ENCODE measurements at places on chromosomes 5 and 9.
A peak's percentile ranks its signal among the peaks of the same experiment; 100 is the strongest.

DNA sequence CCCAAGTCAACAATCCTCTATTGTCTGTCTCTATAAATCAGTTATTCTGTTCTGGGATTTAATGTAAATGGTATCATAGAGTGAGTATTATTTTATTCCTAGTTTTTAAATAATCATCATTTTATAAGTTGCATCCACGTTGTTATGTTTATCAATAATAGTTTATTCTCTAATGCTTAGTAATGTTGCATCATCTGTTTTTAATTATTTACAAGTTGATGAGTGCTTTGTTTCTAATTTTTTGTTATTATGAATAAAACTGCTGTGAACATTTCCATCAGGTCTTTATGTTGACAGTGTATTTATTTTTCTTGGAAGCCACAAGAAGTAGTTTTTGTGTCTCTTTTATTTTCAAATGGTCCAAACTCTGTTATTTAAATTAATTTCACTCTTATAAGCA is 1201.2 kb upstream of the CDH6 start:
- DNase-seq = no peak

GRCh38 chr5:172568308-172568910 is 72.7 kb upstream of the NEURL1B start:
- DNase-seq = no peak

- DNase-seq = no peak
These were observed 3.2 kb downstream of the OR1J1 start for GRCh38 chr9:122474561-122474960.

GRCh38 chr5:175897285-175897684 is 25.9 kb downstream of the CPLX2 start:
- DNase-seq = no peak

- peak; percentile 85 for DNase-seq
These were observed 74.1 kb upstream of the SAP30L start for GRCh38 chr5:154371687-154372086.

DNA sequence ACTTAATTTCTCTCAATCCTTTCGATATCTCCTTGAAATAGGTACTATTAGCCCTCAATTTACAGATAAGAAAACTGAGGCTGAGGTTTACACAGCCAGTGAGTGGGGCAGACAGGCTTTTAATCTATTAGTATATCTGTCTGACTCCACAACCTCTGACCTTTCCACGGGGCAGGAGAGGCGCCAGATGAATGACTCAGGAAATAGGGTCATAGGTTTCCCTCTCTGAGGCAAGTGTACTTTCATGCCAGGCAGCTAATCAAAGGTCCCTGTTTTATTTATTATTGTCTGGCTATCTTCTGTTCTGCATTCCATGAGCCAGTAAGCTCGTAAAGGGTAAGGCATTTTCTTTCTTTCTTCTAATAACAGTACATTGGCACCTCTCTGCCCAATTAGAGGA is 79.6 kb upstream of the KLF4 start:
- no peak for DNase-seq

- DNase-seq = peak; percentile 62
These were observed 671.0 kb downstream of the DMRTA1 start for GRCh38 chr9:23117616-23118015.

- no peak for DNase-seq
These were observed 60.4 kb downstream of the BNC2 start for GRCh38 chr9:16809912-16810610.

GRCh38 chr5:112958093-112959088 is 18.2 kb upstream of the DCP2 start:
- peak; percentile 89 for DNase-seq

DNA sequence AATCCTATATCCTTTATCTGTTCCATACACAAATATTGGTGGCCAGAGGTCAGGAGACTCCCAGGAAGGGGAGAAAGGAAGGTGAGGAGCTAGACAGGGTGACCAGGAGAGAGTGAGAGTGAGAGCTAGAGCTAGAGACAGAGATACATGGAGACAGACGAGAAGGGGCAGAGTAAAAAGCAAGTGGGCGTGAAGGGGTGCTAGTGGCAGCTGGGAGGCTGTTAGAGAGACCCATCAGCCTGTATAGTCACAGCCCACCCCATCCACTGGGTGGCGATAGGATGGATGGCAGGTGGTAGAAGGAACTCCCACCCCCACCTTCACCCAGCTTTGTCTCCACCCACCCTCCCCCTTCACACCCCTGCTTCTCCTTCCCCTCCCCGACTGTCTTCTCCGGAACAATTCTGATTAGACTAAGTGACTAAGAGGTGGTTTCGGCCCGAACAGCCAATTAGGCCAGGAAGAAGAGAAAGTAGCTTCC is 32.8 kb downstream of the PCDH1 start:
- no peak for DNase-seq

GRCh38 chr9:87499424-87500017 is 1.9 kb downstream of the DAPK1 start:
- no peak for DNase-seq

GRCh38 chr5:122699201-122699600 is 75.7 kb upstream of the SNX2 start:
- DNase-seq = peak; percentile 65

- DNase-seq = no peak
These were observed 490.2 kb upstream of the NUDT12 start for GRCh38 chr5:104052558-104053352.

DNA sequence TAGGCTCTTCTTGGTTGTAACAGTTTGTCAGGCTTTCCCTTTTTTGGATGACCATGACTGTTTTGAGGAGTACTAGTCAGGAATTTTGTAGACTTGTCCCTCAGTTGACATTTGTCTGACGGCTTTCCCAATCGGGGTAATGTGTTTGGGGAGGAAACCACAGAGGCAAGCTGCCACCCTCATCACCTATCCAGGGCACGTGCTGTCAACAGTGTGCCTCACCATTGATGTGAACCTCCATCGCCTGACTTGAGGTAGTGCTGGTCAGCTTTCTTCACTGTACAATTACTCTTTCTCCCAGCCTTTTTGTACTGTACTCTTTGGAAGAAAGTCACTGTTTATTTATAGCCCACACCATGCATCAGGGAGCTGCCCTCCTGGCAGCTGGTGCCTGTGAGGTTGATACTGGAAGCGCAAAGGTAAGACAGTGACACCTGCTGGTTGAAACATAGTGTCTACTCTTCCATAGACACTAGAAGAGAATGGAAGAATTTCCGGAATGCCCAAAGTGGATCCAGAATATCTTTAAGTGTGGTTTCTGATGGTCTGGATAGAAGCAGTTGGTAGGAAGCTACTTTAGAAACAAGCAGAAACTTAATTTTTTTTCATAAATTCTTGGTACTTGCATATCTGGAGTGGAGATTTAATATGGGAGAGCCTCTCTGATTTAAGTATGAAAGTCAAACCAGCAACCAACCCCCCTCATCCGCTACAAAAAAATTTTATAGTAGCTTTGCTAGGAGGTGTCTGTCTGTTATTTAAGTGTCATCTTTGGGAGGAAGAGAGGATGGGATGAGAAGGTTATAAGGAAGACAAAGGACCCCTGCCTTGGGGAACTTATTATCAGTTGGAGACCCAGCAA is 69.3 kb downstream of the SNX30 start:
- DNase-seq = peak; percentile 42

DNA sequence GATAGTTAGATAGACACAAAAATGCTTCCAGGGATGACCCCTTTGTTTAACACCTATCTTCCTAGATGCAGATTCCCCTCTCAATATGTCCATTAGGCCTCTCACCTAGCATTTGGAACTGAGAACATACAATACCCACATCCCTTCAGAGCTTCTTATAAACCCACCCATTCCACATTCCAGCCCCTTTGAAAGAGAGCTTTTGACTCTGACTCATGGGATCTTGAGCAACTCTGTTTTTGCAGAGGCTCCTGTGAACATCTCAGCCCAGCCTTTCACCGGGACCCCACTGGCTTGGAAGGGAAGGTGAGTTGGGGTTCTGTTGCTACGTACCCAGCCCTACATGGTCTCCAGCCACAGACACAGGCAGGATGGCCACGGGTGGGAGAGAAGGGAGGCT is 195.5 kb downstream of the FRMD3 start:
- DNase-seq = no peak

- DNase-seq = no peak
These were observed 69.0 kb upstream of the GGTA1 start for GRCh38 chr9:121568343-121569265.

GRCh38 chr9:3586066-3586465 is 60.3 kb upstream of the RFX3 start:
- DNase-seq = no peak

- no peak for DNase-seq
These were observed 42.3 kb upstream of the CLPTM1L start for GRCh38 chr5:1387059-1387755.

- DNase-seq = no peak
These were observed 828.5 kb upstream of the DMAC1 start for GRCh38 chr9:8627976-8628679.

- no peak for DNase-seq
These were observed 341.1 kb upstream of the RGMB start for GRCh38 chr5:98432378-98432777.

DNA sequence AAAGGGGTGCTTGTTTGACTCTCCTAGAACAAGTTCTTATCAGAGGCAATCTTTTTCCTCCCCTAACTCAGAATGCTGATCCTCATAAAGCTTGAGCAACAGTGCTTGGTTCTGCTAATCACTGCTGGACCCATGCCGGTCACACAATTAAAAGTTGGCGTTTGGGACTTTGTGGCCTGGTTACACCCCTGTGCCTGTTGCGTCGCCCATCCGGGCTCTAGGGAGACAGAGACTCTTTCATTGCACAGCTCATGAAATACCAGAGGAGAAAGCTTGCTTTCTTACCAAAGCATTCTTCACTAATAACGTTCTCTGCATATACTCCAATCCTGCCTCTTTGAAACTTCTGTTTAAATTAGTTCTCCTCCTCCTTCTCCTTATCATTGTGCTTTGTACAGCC is 301.1 kb downstream of the NR3C1 start:
- no peak for DNase-seq

DNA sequence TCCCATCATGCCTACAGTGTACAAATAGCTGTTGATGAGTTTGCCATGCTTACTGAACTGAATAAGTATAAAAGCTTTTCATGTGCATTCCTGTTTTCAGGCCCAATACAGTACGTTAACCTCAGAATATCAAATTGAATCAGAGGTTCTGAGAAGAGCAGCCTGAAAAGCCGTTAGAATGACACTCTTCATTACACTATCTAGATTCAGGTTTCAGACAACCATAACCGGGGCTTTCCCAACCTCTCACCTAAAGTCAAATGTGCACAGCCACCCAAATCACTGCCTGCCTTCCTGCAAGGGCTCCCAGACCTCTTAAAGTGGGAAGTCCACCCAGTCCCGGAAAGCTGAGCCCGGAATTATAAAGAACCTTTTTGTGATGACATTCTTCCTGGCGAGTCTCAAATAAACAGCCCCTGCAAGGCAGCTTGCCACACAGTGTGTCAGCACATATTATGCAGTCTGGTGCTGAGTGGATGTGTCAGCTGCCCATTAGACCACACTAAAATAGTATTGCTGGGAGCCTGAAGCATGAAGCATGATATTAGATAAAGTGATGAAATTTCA is 245.8 kb downstream of the TLE4 start:
- no peak for DNase-seq

DNA sequence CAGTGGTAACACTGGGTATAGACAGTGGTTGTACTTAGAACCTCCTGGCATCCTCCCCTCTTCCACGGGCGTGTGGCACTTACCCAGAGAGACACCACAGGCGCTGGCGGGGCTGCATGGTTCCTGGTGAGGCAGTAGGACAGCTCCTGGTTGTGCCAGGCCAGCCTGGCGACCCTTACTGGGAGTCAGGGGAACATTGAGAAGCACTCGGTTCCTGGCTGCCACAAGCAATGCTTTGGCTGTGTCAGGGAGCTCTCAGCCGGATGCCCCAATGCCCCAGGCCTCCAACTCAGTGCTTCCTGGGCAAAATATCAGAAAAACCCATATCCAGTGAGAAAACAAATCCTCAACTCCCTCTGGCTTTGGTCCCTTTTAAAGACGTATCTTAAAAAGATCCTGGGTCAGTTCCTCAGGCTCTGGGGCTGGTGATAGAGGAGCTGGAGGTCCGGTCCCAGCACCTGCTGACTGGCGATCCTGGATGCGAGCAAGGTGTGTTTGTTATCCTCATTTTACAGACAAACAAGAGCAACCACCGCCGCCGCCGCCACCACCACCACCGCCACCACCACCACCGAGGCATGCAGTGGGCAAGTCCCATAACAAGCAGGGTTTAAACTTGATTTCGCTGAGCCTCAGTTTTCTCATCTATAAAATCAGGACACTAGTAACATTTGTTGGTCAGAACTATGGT is 4.2 kb downstream of the NKX2-5 start:
- DNase-seq = no peak

DNA sequence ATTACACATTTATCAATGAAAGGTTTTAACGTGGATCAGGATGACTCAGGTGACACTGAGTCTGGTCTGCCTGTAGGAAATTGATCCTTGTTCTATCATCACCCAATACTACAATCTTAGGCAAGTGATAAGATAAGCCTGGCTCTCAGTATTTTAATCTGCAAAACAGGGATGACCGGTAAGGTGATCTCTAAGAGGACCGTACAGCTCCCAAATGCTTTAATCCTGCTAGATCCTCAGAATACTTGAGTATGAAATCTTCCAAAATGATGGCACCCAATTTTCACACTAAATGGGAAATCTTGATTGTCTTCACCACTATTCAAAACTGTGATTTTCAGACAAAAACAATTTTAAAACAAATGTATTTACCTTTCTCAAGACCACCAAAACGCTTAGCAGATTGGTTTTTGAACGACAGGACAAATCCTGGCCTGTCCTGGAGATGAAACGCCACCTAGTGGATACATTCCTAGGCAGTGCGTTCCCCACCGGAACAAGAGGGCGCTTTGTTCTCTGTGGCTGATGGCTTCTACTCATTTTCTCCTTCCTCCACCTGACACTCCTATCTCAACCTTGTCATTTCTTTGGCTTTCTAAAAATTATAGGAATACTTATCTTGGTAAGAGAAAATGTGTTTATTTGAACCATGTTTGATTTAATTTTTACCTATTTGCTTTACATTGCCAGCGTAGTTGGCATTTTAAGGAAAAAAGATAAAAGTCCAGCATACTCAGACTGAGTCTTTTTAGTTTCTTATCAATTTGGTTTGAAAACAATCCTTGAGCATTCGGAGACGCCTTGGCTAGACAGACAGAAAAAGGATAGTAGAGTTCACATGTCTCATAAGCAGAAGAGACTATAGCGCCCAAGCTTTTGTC is 41.2 kb upstream of the VCAN start:
- peak; percentile 42 for DNase-seq

- DNase-seq = no peak
These were observed 27.6 kb downstream of the ADAMTS2 start for GRCh38 chr5:179317411-179318220.

DNA sequence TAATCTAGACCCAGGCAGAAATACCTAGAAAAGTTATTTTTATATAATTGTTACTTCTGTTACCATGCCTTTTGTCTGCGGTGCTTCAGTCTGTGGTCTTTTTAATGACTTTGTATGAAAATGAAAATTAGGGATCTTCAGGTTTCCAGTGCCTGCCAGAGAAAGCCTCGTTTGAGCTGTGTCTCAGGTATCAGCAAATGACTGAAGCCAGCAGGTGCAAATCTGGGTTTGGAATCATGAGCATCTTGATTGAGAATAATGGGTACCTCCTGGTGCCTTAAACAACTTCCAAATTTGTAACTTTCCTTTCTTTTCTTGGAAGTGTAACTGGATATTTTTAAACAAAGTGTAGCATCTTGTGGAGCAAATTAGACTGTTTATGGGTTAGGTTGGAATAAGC is 4.3 kb downstream of the ZBTB34 start:
- DNase-seq = no peak

GRCh38 chr5:33312571-33313549 is 127.9 kb upstream of the TARS1 start:
- no peak for DNase-seq

- DNase-seq = no peak
These were observed 66.5 kb downstream of the F2RL2 start for GRCh38 chr5:76556511-76557221.

- peak; percentile 14 for DNase-seq
These were observed 69.4 kb upstream of the TBC1D2 start for GRCh38 chr9:98324801-98325200.

Measured in fibroblast of skin of left quadriceps (primary cell).